ENCODE measurements at places on chromosomes 4 and X.
A peak's percentile ranks its signal among the peaks of the same experiment; 100 is the strongest.

DNA sequence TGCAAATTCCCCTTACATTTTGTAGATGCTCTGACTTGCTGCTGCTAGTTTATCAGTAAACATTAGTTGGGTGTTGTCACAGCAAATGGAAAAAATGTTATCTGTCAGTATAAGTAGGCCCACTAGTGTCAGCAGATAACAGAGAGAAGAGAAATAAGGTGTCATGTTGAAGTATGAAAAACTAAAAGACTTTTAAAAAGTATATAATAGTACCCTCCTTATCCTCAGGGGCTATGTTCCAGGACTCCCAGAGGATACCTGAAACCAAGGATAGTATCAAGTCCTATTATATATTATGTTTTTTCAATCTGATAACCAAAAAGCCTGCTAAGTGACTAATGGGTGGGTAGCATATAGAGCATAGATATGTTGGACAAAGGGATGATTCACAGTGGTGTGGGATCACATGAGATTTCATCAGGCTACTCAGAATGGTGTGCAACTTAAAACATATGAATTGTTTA, 11.6 kb upstream of the BMP2K start:
- DNase-seq: no peak

GRCh38 chr4:28176942-28177341, 1316.3 kb downstream of the STIM2 start:
- no peak for DNase-seq

DNA sequence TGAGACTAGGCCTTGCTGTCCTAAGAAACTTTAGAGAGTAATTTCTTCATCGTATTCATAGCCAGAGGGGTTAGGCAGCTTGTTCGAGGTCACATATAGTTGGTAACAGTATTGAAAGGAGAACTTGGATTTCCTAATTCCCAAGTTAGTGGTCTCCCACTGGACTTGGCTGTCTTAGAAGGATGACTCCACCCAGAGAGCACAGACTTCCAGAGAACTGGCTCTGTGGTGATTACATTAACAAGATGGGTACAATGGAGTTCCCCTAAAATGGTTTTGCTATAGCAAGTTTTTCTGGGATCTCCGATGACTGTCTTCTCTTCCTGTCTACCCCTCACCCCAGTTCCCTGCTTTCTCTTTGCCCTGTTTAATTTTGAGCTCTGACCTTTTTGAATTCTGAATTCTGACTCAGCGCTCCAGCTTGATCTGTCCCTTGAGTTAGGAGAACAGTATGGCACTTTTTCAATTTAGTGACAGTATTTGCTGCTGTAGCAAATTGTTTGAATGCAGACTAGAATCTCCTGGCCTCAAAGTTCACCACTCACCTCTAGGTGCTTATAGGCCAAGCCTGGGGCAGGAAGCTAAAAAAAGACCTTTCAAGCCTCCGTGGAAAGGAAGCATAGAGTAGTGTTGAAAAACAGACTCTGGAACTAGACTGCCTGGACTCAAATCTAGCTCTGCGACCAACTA, 6.9 kb downstream of the MSN start:
- peak; percentile 41 for DNase-seq

- DNase-seq: no peak
Observed at GRCh38 chr4:5524446-5525299, 183.7 kb downstream of the EVC2 start.

GRCh38 chr4:61204353-61205060, 4.4 kb downstream of the ADGRL3 start:
- no peak for DNase-seq

- DNase-seq: no peak
Observed at GRCh38 chr4:87950936-87951511, 24.5 kb upstream of the SPP1 start.
